CD4-positive, alpha-beta T cell treated with Interleukin-6 at 100 ng/mL for 8 hours (primary cell): ENCODE measurements at places on chromosomes 5 and 9.

DNA sequence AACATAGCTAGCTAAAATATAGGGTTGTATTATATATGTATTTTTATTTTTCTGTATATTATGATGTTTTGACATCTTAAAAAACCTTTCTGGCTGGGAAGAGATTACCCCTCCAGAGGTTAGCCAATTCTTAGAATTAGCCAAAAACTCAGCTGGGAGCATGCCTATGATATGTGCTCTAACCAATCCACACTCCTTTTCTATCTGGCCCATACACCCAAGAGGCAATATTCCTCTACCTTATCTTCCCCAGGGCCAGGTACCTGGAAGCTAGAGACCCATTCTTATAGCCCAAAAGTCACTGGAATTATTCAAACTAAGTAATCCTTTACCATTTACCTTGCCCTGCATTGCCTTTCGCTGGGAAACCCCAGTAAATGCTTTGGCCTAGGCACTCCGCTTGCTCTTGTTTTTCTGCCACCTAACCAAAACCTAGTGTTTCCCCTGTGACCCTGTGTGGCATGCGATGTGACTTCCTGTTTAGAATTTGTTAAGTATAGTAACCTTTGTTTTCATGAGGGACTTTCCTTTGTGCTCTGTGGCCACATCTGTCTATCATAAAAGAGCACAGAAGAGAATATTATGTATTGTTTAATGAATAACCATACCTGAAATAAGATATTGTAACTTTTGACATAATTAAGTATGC lies 37.4 kb downstream of the CSNK1G3 start:
- peak; percentile 67 for DNase-seq

DNA sequence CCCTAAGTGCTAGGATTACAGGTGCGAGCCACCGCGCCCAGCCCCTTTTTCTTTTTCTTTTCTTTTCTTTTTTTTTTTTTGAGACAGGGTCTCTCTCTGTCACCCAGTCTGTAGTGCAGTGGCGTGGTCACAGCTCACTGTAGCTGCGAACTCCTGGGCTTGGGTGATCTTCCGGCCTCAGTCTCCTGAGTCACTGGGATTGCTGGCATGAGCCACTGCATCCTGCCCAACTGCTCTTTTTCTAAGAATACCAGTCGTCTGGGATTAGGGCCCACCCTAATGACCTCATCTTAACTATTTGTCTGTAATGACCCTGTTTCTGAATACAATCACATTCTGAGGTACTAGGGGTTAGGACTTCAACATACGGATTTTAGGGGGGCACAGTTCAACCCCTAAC lies 34.1 kb upstream of the NANS start:
- DNase-seq: no peak

DNA sequence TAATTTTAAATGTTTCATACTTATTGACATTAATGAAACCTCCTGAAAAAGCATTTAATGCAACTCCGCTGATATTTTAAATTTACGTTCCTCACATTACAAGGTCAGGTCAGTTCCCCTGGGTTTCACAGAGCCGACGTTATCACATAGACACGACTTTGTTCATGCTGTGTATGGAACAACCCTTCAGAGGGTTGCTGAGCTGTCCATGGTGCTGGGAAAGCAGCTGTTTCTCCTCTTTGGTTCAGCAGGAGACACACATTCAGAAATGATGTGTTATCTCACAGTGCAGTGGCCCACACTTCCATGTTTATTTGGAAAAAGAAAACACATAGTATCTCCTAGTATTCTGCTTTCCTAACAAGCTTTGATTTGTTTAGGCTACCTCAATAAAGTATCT lies 53.5 kb downstream of the PPP2R2B start:
- no peak for DNase-seq

DNA sequence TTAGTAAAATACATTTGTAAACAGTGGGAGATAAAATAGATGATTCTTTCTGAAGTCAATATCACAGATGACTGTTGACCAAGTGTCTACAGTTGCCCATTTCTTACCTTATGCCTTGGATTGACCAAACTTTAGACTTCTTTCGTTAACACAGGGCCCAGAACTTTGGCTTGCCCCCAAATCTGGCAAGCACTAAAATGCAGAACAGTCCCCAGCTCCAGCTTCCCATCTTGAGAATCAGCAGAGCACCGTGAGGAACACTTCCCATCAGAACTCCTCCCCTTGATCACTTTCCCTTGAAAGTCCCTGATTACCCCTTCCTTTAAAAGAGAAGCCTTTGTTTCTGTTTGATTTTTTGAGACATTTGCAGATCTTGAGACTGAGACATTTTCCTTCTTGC lies 1039.9 kb downstream of the TLE1 start:
- DNase-seq: no peak

- DNase-seq: no peak
Measured at GRCh38 chr9:130610862-130611707, 31.7 kb downstream of the FUBP3 start.
